A172 (cell line): ENCODE measurements at places on chromosomes 16 and 17.
A peak's percentile ranks its signal among the peaks of the same experiment; 100 is the strongest.

DNA sequence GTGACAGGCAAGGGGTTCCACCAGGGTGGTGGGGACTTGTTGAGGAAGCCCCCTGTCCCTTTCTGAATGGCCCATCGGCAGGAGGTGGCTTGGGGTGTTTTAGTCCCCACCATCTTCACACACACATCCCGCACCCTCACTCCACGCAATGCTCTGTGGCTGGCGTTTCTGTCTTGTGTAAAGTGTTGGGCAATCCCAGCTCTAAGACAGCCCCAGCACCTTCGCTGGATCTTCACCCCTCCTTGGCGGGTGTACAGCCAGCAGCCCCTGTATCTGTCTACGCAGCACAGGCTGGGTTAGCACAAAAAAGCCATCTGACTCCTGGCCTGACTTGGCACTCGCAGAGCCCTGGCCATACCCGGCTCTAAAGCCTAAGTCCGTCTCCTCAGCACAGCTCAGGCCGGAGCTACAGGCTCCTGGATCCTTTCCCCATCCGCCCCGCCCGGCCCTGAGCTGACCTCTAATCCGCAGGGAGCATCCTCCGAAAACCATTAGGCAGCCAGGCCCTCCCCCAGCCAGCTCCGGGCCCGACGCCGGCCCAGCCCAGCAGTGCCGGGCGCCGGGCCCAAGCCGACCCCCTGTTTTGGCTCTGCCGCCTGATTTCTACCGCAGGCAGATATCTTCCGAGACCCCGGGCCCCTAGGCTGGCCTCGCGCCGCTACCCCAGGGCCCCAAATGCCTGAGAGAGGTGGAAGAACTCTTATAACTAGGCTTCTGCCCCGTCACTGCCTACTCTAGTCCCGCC is 42.4 kb upstream of the TAC4 start:
- DNase-seq, result no peak

DNA sequence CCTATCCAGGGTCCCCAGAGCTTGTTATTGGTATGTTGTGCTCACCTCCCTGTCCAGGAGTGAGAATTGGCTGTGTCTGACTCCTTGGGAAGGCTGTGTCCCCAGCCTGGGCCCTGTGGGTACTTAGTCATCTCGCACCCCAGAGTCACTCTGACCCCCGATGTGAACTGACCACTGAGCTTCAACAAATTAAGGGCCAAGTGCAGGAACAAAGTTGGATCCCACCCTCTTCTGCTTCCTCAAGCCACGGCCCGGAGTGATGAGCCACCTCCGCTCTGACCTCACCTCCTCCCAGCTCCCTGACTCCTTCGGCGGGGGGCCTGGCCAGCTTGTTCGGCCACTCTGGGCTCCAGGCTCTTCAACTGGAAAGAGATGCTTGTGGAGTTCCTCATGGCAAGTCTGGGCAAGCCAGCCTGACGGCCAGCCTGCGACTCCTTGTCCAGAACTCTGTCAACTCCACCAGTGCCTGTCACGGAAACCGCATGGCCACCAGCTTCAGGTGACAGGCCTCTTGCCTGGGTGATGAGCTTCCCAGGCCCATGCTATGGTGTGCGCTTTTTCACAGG is 22.3 kb upstream of the MPRIP start:
- DNase-seq, result no peak

DNA sequence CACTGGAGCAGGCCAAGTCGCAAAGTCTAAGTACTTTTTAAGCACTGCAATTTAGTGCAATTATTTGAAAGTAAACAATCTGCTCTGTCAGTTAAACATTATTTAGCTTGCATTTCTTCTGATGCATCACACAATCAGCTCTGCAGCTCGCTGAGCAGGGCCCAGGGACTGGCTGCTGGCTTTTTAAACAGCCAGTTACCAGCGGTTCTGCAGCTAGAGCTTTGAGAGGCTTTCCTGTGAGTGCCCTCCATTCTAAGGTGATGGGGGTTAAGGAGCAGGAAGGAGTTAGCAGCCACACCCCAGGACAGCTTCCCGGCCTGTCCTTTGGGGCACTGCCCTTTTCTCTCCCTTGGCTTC is 154.3 kb downstream of the SALL1 start:
- no peak for DNase-seq

DNA sequence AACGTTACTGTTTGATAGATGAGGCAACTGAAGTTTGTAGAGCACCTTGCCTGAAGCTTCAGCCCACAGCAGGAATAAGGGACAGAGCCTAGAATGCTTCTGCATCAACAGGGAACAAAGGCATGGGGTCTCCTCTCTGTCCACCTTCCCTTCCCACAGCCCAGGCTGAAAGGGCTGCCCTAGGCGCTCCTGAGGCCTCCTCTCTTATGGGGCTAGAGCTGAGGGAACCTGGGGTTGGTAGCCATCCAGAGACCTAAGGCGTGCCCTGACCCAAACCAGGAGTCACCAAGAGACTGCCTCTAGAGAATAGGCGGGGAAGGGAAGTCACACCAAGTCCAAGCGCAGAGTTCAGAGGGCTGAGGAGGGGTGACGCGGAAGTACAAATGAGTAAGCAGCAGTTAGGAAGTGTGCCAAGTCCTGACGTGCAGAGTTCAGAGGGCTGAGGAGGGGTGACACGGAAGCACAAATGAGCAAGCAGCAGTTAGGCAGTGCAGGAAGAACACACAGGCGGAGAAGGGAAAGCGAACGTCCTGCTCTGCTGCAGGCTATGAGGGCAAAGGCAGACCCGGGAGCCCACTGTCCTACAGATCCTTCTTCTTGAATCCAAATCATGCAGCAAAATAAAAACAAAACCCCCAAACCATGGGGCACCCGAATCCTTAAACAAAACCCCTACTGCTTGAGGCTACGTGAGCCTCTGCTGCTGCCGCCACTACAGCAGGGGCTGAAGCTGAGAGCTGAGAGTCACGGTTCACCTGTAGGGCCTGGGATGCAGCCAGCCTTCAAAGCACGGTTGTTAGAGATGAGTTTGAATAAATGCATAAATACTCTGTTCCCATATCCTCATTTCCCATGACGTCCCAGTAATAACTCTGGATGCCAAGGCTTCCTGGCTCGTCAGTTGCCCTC is 2.7 kb upstream of the SPG7 start:
- DNase-seq, result peak; percentile 77

DNA sequence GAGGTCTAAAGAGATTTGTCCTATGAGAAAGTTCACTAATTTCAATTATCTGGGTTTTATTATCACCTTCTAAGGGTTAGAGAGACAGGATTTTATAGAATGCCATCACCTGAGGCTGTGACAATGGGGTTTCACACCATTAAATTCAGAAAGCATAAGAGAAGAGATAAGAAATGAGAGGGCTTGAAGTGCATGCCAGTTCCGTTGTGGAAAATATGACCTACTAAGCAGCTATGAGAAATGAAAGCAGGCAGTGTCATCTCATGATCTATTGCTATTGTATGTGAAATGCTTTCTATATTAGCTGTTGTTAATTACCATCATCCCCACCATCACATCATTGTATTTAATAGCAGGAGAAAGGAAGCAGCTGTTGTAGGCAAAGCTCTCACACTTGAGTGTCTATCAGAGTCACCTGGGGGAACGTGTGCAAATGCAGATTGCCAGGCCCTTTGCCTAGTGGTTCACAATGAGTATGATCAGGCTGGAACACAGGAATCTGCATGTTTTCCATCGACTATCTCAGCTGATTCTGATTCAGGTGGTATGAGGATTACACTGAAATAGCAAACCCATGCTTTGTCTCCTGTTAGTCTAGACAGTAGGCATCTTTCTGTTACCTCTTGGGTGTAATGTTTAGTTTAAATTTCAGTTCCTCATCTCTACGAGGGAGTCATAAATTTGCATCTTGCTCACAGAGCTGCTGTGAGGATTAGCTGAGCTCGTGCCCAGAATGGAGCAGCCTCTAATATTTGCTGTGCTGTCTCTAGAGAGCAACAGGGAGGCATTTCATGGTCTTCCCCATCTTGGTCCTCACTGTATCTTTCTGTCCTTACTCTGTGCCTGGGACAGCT is 256.4 kb downstream of the CDH13 start:
- no peak for DNase-seq

GRCh38 chr16:47236716-47237115 is 93.0 kb upstream of the NETO2 start:
- DNase-seq, result no peak

DNA sequence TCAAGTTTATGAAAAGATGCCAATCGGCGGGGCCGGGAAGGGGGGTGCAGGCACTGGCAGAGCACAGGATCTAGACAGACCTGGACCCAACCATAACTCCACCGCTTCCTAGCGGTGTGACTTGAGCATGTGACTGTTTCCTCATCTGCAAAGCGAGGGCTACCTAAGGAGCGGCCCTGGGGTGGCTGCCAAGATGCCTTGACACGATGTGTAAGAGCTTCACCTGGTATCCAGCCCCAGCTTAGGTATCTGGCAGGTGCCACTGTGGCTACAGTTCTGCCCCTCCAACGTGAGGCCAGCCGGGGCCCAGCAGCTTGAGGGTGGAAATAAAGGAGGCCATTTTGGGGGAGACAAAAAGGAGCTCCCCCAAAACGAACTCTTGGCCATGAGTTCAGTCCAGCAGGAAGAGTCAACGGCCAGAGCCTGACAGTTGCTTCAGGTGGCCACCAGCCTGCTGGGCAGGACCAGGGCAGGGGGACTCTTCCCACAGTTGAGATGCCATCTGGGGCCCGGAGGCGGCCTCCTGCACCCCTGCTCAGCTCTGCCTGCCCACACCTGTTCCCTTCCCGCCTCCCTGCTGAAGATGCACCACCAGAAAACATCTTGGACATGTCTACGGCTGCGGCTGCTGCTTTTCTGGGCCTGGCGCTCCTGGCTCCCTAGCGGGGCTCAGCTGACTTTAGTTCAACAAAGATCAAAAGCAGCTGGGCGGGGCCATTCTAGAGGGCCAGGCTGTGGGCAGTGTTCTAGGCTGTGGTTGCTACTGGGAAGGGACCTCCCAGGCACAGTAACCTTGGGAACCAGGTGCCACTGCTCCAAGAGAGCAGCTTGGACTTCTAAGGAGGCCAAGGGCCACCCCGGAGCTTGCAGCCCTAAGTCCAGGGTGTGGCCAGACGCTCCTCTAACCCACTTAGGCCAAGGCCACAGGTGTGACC is 3.4 kb upstream of the MTSS2 start:
- DNase-seq, result peak; percentile 56

DNA sequence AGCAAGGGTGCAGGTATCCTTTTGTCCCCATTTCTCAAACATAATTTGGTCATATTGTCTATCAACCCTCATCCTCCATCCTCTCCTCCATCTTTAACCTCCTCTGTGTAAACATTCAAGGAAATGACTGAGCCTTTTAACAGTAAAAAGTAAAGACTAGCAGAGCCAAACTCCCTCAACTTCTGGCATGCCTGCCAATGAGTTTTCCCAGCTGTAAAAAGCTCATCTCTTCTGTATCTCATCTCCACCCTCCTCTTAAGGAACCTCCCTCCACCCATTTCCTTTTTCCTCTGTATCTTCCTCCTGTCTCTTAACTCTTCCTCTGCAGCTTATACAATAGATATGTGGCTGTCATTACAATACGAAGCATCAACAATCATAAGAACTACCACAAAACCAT is 76.9 kb upstream of the PSMD7 start:
- DNase-seq, result no peak

DNA sequence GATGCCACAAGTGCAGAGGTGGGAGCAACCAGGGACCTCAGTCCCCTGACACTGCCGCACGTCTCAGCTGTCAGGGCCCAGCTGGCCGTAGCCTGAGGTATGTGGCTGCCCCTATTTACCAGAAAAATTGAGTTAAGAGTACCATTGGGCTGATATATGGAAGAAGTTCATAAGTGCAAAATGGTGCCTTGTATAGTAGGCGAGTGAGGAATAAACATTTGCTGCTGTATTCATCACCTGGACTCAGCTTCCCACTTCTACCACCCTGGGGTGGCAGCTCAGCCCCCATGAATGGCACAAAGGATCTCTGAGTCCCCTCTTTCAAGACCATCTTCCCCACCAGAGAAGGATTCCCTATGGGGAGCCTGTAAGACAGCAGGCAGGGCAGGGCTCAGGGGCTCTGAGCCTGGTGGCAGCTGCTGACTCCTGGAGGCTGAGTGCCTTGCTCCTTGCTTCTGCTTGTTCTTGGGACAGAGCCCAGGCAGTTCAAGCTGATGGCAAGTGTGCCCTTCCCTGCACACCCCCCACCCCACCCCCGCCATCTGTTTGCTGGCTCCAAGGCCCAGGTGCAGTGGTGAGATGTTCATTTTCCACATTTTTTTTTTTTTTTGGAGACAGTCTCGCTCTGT is 29.0 kb downstream of the TRPV2 start:
- DNase-seq, result no peak

- DNase-seq, result no peak
These were observed 39.8 kb downstream of the ABAT start for GRCh38 chr16:8714174-8714573.

DNA sequence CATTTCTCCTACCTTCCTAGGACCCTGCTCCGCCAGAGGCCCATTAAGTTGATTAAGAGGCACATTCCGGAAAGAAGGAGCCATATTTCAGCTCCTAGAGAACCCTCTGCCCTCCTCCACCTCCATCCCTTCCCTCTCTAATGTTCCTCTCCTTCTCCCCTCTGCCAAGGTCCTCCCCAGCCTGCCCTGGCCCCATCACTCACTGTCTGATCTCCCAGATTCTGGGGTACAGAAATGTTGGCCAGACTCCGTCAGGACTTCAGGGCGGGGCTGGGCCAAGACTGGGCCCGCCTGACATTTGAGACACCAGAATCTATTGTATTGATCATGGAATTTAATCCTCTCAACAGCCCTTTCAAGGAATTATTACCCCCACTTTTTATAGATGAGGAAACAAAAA is 136.1 kb downstream of the TMEM132E start:
- DNase-seq, result no peak

DNA sequence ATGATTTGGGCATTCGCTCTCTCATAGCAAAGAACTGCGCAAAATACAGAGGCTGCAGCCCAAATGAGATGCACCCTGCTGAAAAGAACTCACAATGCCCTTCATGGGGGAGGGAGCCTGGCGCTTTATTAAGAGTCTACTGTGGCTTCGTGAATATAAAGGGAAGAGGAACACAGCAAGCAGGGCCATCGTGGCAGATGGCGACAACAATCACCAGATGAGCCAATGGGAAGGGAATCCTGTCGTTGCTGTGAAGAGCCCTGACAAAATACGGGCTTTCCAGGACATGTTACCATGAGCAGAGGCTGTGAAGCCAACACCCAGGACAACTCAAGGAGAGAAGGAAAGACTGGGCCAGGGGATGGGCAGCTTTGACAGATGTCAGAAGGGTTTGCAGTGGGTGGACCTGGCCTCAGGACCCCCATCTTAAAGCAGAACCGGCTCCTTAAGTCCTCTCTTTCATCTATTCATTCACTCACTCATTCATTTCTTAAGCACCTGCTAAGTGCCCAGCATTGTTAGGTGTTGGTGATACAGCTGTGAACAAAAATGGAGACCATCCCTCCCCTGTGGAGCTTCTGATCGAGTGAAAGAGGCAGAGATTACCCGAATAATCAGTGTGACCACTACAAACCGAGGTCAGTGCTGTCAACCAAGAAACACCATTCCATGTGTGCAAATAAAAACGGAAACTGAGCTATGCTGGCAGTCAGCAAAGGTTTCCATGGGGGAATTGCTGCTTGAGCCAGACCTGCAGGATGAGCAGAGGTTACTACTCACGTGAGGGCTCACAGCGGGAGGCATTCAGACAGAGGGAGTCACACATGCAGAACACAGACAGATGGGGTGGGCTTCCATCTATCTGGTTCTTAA is 125.8 kb downstream of the DYNLRB2 start:
- DNase-seq, result no peak
